ENCODE measurements at places on chromosomes 3 and 15.
A peak's percentile ranks its signal among the peaks of the same experiment; 100 is the strongest.

GRCh38 chr15:93035953-93036810 is 52.8 kb downstream of the RGMA start:
- no peak for DNase-seq

GRCh38 chr3:170222647-170223541 is 670 bp downstream of the PRKCI start:
- no peak for DNase-seq

GRCh38 chr3:50326182-50326541 is 1.9 kb downstream of the TUSC2 start:
- no peak for DNase-seq

DNA sequence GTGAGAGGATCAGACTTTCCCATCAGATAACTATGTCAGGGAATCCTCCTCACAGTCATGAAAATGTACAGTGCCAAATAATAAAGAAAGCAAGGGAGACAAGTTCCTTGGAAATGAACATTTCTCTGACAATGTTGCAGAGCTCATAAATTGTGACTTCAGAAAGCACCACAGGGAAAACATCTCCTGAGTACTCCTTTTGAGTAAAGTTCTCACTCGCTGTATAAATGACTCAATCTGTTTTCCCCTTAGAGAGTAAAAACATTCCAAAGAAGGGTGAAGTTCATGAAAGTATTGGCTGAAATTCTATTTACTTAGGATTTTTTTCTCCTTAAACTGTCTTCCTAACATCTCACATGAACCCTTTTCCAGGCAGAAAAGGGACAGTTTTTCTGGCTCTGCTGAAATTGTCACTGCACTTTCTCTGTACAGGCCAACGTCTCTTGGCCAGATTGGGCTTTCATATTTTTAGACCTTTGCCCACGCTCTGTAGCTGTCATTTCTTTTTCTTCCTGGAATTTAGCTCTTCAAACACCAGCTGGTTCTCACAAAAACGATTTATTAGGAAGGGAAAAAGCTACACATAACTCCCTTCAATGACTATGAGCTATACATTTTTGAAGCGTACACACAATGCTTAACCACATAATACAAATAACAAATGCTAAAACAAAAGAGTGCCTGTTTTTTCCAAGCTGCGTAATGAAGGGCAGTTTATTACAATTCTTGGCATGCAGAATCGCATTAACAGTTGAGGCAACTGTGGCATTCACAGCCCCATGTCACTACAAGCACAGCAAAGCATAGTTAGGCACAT is 216.1 kb downstream of the ATP8B4 start:
- peak; percentile 81 for DNase-seq

GRCh38 chr3:33795131-33795530 is 3.3 kb upstream of the PDCD6IP start:
- no peak for DNase-seq

DNA sequence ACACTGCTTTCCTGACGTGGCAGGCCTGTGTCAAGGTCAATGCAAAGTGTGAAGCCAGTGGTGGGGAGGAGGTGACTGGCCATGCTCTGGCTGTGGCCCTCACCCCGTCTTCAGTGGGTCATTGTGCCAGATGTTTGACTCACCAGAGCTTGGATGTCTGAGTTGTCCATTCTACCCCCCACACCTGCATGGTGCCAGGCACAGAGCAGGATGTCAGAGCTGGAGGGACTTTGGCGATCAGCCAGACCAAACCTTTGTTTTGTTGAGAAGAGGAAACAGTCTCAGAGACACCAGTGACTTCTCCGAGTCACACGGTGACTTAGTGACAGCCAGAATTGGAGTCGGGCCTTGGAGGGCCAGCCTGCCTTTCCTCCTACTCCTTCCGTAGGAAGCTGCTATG is 49.5 kb downstream of the SMAD6 start:
- DNase-seq = no peak

- no peak for DNase-seq
Observed at GRCh38 chr15:52427804-52428203, 100.9 kb downstream of the MYO5A start.

- DNase-seq = no peak
Observed at GRCh38 chr3:24377218-24377993, 117.2 kb downstream of the THRB start.

GRCh38 chr3:114336122-114336697 is 42.4 kb downstream of the TIGIT start:
- DNase-seq = no peak

DNA sequence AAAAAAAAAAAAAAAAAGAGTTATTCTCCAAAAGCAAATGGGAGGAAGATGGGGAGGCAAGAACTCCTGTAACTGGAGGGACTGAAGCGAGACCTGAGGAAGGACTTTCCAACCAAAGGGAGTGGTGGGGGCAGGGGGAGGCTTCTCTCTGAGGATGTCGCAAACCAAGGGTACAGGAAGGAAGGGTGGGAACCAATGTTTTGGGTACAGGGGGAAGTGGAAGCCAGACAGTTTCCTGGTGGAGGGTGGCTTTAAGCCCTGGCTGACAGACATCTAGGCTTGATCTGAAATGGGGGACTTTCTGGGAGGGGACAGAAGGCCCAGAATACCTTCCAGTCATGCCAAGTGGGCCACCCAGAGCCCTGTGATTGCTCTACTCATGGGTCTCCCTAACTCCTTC is 27.0 kb downstream of the VIPR1 start:
- DNase-seq = no peak

DNA sequence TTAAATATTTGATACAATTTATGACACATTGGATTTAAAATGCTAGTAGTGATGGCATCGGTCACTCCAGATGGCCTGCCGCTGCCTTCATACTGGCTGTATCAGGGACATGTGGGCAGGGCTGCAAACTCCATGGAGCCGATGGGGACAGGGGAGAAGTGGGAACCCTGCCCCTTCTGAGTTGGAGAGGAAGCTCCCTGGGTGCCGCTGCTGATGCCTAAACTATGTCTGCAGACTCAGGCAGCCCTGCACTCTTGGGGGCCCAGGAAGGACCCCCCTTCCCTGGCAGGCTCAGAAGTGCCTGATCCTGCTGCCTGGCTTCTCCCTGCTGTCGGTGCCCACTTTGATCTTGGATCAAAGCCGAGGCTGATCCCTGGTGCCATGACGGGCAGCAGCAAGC is 1522.1 kb downstream of the OTOL1 start:
- DNase-seq = no peak

GRCh38 chr15:76991048-76991447 is 3.9 kb upstream of the PSTPIP1 start:
- DNase-seq = no peak

DNA sequence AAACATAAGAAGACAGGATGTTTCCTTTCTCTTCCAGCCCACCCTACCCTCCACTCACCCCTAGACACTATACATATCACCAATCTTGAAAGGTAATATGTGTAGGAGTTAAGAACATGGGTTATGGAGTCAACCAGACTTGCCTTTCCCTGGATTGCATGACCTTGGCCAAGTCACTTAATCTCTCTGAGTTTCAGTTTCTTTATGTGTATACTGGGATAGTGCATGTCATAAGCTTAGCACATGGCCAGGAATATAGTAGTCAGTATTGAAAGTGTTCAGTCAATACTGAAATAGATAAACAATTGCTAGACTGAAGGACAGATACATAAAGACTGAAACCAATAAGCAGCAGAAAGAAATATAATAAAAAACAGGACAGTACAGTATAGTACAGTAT is 283.2 kb upstream of the STT3B start:
- no peak for DNase-seq

DNA sequence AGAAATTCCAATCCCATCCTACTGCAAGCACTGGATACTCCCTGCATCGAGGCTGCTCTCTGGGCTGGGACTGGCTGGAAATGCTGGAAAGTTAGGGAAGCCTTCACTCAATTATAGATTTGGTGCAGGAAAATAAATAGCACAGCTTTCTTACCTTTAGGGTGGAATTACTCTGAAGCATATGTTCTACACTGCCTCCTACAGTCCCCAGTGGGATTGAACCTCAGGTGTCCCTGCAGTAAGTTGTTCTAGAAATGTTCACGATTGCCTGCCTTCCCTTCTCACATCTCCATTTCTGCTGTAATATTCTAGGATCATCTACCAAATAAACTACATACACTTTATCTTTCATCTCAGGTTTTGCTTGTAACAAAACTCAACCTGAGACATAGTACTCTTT is 536.7 kb upstream of the LMCD1 start:
- DNase-seq = no peak

DNA sequence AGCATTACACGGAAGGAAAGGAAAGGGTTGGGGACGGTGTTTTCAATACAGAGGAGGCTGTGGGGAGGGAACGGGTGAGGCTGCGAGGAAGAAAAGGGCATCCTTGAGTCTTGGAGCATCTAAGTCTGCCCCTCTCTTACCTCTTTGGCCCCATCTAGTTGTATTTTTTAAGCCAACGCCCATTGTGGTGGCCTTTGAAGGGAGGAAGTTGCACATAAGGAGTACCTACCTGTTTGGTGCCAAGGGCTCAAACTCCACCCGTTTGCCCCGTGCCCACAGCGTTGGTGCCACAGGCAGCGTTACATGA is 146.1 kb upstream of the UMPS start:
- no peak for DNase-seq

GRCh38 chr3:184016811-184017671 is 643 bp downstream of the ABCC5 start:
- DNase-seq = peak; percentile 27

- no peak for DNase-seq
Observed at GRCh38 chr3:196175722-196176121, 35.5 kb downstream of the ZDHHC19 start.

DNA sequence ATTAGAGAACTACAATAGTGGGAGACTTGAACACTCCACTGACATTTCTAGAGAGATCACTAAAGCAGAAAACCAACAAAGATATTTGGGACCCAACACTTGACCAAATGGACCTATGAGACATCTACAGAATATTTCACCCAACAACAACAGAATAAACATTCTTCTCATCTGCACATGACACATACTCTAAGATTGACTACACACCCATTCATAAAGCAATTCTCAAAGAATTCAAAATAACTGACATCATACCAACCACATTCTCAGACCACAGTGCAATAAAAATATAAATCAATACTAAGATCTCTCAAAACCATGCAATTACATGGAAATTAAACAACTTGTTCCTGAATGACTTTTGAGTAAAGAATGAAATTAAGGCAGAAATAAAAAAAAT is 473.7 kb downstream of the LPP start:
- peak; percentile 80 for DNase-seq

DNA sequence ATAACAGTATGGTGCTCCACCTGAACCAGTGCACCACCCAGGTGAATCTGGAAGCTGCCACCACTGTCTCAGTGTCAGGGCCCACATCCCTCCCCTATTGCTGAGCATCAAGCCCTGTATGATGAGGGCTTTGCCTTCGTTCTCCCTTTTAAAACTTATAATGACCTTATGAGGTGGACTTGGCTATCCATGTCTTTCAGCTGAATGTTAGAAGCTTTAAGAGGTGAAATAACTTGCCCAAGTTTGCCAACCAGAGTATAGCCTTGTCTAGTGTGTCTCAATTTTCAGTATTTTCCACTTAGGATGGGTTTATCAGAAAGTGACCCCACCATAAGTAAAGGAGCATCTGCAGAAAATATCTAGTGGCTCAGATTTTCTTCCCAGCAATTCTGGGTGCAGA is 87.8 kb downstream of the SHOX2 start:
- DNase-seq = no peak

GRCh38 chr15:94206463-94207167 is 24.7 kb upstream of the MCTP2 start:
- no peak for DNase-seq

GRCh38 chr3:54988838-54989630 is 61.2 kb upstream of the LRTM1 start:
- peak; percentile 72 for DNase-seq

- no peak for DNase-seq
Observed at GRCh38 chr3:150268426-150269391, 139.4 kb upstream of the TSC22D2 start.

DNA sequence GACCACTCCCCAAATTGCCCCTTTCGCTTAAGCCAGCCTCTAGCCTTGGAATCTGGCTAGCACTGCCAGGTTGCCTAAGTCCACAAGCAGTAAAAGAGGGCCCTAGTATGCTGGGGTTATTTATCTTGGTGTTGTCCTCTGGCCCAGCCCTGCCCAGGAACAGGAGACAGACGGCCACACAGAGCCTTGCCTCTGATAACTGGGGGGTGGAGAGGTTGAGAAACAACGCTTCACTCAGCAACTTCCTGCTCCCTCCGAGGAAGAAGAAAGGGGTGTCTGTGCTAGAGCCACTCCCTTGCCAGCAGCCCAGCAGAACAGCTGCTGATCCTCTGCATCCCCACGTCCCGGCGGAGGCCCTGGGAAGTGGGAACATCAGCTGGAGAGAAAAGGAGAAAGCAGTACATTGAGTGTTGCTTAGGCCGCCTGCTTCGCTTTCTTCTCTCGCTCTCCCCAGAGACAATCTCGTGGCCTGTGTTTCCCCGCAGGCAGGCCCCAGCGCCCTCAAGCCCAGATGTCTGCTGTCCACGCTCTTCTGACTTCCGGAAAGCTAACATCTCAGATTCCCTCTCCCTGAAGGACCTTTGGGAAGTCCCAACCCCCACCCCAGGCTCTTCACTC is 22.6 kb upstream of the C3orf70 start:
- no peak for DNase-seq

- DNase-seq = no peak
Observed at GRCh38 chr15:70875001-70875782, 17.0 kb downstream of the THAP10 start.

DNA sequence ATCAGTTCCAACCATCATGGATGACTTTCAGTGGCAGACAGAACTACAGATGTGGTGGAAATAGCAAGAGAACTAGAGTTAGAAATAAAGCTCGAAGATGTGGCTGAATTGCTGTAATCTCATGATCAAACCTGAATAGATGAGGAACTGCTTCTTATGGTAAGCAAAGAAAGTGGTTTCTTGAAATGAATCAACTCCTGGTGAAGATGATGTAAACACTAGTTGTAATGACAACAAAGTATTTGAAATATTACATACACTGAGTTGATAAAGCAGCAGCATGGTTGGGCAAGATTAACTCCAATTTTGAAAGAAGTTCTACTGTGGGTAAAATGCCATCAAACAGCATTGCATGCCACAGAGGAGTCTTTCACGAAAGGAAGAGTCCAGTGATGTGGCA is 131.7 kb upstream of the FAM3D start:
- DNase-seq = no peak

DNA sequence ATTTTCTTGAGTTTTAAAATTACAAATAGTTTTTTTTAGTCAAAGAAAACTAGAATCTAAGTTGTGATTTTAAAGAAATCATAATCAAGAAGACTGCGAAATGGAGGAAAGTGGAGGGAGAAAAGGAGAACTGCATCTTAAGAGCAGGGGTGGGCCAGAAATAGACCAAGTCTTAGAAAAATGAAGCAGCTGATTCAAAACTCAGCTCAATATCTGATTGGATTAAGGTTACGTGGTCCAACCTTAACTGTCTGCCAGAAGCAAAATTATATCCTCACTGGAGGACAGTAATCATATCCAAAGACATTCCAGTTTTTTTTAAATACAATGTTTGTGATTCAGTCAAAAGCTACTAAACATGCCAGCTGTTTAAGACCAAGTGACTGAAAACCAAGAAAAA is 41.4 kb downstream of the CHSY1 start:
- DNase-seq = no peak

GRCh38 chr15:69459066-69459465 is 6.4 kb downstream of the RPLP1 start:
- DNase-seq = no peak

GRCh38 chr15:63818629-63819028 is 15.1 kb downstream of the HERC1 start:
- DNase-seq = no peak

Data from GM04504 (cell line).